ENCODE measurements at places on chromosomes 6 and 20. TPM values are rescaled to one million over a fixed set of nuclear protein-coding genes. Genes with fewer than 3 reads are reported as not detected.

Gene QKI
- 65.7 TPM for total RNA-seq

DNA sequence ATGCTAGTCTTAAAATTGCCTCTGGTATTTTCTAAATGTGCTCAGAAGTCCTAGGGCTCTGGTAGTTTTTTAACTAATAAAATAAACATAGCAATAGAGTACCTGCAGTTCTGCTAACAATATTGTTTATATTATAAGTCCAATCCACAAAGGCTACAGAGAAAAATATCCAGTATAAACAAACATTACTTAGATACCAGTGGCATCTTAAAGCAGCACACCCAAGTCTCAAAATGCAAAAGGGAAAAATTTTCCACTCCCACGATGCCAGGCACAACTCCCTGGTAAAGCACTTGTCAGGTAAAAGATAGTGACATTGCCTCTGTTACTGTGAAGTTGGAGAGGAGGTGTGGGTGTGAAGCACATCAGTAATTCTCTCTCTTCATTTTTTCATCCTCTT is 123.3 kb downstream of the OGFRL1 start:
- DNase-seq = no peak

DNA sequence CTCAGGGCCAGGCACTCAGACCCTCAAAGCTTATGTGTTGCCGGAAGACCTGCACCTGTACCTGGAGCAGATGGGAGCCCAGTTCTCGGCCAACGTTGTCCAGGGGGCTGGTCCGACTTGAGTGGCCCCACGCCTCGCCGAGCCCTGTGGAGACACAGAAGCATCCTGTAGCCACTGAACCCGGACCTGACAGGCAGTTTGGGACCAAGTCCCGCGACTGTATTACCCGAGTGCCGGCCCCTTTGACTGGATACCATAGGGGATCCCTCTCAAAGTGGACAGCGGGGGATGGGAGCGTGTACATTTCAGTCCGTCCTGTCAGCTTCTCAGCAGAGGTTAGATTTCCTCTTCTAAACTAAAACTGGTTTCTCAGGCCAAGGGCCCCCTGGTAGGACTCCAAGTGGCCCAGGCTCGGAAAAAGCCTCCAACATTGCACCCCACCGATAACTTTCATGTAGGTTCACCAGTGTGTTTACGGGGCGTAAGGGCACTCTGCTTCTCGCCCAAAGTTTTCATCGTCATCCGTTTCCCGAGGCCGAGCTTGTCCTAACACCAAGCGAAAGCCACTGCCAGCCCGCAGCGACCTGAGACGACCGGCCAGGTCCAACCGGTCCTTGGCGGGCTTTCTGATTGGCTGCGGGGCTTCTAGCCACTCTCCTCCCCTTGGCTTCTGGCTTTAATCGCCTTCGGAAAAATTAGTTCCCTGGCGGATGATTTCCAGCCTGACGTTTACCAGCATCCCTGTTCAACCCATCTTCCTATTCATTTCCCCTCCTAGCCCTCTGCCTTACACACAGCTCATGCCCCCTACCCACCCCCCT is 10.8 kb downstream of the SIM1 start:
- DNase-seq = no peak

Gene FOXS1
- not detected for total RNA-seq

DNA sequence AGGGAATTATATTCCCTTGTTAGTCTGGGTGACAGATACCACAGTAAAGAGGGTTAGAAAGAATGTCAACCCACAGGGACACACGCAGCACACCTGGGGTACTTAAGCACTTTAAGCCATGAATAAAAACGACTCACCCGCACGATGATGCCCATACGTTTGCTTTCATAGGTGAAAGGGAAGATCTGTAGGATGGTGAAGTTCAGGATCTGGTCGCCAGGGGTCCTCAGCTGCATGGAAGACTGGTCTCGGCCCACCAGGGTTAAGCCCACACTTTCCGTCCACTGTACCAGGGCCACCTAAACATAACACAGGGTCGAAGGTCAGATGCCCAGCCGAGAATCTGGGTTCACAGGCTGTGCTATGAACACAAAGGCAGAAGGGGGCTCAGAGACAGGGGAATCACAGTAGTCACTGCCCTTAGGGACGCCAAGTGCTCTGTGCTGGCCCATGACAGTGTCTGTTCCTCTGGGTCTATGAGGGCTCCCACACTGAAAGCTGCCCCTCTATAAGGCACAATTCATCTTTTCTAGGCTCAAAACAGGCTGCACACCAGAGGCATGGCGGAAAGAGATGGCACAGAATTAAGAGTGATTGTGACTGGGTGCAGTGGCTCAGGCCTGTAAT is 96.8 kb upstream of the NFATC2 start:
- peak; percentile 49 for DNase-seq

- DNase-seq = no peak
Measured at GRCh38 chr20:44576297-44576696, 6.1 kb upstream of the PKIG start.

GRCh38 chr6:124928851-124929250 is 33.4 kb upstream of the RNF217 start:
- no peak for DNase-seq

DNA sequence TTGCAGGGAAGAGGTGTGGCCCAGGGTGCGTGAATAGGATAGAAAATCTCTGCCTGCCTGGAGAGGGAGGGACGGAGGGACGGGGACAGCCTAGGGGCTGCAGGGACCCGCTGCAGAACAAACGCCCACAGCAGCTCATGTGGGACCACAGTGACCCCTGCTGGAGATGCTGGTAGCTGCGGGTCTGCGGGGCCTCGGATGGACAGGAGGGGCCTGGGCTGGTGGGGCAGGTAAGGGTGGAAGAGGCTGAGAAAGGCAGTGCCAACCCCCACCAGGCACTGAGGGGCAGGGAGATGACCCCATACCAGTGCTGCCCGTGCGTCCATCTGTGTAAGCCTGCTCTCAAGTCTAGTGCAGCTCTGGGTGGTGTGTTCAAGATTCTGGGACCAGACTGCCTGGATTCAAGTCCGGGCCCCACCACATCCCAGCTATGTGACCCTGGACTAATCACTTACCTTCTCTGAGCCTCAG is 39.4 kb downstream of the KIAA1755 start:
- DNase-seq = peak; percentile 64

DNA sequence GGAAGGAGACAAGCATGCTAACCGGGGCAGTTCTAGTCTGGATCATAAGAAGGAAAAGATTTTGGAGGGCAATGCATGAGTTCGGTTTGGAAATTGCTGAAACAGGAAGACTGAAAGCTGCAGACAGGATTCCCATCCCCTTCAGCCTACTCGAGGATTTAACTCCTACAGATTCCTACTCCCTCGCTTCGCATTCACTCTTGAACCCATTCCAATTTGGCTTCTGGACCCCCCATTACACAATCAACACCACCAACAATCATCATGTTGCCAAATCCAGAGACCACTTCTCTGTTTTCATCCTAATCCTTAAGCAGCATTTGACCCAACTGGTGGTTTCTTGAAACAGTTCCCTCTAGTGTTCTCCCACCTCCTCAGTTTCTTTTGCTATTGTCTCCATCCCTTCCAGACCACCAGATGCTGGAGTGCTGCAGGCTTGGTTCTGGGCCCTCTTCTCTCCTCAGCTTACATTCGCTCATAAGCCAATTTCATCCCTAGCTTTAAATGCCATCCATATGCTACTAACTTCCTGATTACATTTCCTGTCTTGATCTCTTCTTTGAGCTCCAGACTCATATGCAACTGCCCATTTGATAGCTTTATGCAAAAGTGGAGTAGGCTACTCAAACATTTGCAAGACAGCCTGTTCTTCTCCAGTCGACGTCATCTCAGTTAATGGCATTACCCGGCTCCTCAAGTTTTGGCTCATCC is 66.5 kb downstream of the DTNBP1 start:
- no peak for DNase-seq

Gene FOXQ1
- total RNA-seq = not detected

DNA sequence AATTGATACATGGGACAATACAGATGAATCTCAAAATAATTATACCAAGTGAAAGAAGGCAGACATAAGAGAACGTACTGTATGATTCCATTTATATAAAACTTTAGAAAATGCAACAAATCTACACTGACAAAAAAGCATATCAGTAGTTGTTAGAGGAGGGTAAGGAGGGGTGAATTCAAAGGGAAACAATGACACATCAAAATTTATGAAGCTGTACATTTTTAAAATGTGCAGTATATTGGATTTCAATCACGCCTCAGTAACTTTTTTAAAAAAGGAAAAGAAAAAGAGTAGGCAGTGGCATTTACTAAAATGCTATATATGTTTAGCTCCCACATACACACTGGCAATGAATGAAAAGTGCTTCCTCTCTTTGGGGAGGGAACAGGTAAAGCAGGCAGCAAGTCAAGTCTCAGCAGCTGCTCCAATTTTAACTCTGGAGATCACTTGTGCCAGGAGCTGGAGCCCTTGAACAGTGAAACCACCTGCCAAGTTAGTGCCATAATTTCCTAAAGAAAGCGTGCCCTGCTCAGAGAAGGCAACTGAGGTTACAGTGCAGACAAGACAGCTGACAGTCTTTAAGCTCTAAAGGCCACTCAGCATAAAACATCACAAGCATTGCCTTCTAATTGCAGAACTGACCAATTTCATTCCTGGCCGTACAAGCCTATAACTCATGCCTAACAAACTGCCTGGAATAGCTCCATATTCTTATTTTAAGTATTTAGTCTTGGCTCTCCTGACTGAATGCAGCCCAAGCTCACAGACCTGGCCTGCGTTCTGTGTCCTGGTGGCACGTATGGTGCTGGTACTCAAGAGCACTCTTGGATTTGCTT is 10.9 kb downstream of the FKBP1A start:
- no peak for DNase-seq

Gene ARHGAP40
- not detected for total RNA-seq

GRCh38 chr6:39881851-39882530 is 52.3 kb downstream of the MOCS1 start:
- DNase-seq = no peak

DNA sequence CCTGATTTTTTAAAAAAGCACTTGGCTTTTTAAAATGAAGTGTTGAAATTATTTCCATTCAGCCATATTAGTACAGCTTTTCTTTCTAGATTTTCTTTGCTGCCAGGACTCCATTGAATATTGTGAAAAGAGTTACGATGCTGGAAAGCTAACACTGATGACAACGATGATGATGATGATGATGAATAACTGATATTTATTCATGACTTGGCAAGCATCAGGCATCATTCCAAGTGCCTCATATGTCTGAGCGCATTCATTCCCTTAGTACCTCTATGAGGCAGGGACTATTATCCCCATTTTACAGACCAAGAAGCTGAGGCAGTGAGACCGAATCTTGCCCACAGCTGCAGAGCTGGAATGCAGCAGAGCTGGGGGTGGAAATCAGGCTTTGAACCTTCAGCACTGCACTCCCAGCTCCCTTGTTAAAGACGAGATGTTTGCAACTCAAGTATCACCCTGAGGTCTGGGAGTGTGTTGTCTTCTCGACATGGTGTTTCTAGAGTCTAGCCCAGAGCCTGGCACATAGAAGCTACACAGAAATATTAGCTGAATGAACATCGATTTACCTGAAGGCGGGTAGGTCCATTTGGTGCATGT is 85.5 kb upstream of the FRMD1 start:
- DNase-seq = no peak

- no peak for DNase-seq
Measured at GRCh38 chr6:97405818-97406409, 122.9 kb upstream of the MMS22L start.

Gene SYNDIG1
- total RNA-seq = not detected

- no peak for DNase-seq
Measured at GRCh38 chr6:142697922-142698321, 247.1 kb downstream of the HIVEP2 start.

Gene LRFN2
- not detected for total RNA-seq

Gene NKAIN4
- not detected for total RNA-seq

Gene VWA7
- 0.47 TPM for total RNA-seq

Gene BEND6
- not detected for total RNA-seq

DNA sequence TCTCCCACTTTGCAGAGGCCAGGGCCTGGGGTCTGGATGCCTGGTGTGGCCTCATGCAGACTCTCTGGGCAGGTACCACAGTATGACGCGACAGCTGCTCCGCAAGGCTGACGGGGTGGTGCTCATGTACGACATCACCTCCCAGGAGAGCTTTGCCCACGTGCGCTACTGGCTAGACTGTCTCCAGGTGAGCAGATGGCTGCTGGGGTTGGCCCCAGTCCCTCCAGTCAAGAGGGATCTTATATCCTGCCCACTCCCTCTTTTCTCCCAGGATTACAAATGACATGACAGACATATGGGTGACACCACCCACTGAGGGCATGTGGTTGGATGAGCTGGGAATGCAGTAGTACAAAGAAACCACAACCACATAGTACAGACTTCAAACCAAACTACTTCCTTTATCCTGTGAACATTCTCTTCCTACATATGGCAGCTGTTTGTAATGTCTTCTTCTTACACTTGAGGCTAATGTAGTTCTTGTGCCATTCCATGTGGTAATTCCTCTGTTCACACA is 29.9 kb downstream of the RAB44 start:
- DNase-seq = no peak

GRCh38 chr6:60952500-60952899 is 1333.5 kb downstream of the KHDRBS2 start:
- no peak for DNase-seq

DNA sequence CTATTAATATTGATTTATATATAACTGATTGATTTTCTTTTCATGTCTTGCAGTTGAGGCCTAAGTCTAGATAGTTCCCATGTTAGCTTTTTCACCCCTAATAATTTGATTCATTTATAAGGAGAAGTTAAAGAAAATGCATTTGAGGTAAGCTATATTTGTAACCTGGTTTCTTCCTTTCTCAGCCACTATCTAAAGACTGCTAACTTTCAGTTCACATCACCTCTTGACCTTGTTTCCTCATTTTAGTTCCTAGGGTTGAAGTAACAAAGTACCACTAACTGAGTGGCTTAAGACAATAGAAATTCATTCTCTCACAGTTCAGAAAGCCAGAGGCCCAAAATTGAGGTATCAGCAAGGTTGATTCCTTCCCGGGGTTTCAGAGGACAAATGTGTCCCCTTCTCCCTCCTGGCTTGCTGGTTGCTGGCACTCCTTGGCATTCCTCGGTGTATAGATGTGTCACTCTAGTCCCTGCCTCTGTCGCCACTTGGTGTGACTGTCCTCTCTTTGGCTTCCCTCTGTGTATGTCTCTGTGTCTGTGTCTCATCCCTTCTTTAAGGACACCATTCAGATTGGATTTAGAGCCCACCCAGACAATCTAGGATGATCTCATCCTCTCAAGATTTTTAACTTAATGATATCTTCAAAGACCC is 55.9 kb upstream of the C20orf144 start:
- no peak for DNase-seq

Gene TPD52L1
- total RNA-seq = not detected

- no peak for DNase-seq
Measured at GRCh38 chr20:15818651-15819071, 754.6 kb downstream of the KIF16B start.

Gene FLRT3
- total RNA-seq = not detected

- no peak for DNase-seq
Measured at GRCh38 chr20:31713312-31714273, 9.1 kb downstream of the BCL2L1 start.

- no peak for DNase-seq
Measured at GRCh38 chr20:37989601-37990295, 43.5 kb downstream of the TTI1 start.

- no peak for DNase-seq
Measured at GRCh38 chr20:25453035-25453810, 45.8 kb downstream of the GINS1 start.

Gene RWDD2A
- total RNA-seq = 6.1 TPM

GRCh38 chr20:7742479-7742878 is 197.8 kb downstream of the HAO1 start:
- no peak for DNase-seq

Gene PHACTR2
- 16.0 TPM for total RNA-seq

Measured in naive thymus-derived CD8-positive, alpha-beta T cell (primary cell).